ENCODE measurements at places on chromosomes 2 and 18.

GRCh38 chr2:6392354-6392753 lies 473.4 kb downstream of the CMPK2 start:
- DNase-seq, result no peak

- no peak for DNase-seq
These were observed 236.9 kb downstream of the RBM43 start for GRCh38 chr2:151024696-151025251.

GRCh38 chr2:108908713-108909070 lies 80.3 kb downstream of the EDAR start:
- DNase-seq, result no peak

DNA sequence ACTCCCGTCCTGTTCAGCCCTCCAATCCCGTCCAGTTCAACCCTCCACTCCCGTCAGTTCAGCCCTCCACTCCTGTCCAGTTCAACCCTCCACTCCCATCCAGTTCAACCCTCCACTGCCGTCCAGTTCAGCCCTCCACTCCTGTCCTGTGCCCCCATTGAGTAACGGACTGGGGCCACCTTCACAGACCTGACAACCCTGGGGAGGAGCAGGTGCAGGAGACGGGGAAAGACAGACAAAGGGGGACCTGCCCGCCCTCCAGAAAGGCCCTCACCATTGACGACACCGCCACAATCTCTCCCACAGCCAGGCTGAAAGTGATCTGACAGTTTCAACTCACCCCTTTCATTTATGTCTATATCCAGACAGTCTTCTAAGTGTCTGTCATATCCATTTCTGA lies 72.2 kb downstream of the EIPR1 start:
- no peak for DNase-seq

DNA sequence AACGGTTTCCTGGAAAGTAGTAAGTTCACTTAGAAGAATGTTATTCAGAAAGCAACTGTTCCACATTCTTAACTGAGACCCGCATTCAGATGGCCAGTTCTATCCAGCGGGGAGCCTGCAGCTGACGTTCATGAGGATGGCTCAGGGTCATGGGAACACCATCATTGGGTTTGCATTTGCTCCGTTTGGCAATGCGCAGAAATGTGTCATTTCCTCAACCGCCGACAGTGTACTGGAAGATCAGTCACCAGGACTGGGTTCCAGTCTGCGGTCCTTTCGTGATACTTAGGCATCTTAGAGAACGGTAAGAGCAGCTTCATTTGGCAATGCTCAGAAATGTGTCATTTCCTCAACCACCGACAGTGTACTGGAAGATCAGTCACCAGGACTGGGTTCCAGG lies 104.0 kb downstream of the DNER start:
- DNase-seq, result no peak

DNA sequence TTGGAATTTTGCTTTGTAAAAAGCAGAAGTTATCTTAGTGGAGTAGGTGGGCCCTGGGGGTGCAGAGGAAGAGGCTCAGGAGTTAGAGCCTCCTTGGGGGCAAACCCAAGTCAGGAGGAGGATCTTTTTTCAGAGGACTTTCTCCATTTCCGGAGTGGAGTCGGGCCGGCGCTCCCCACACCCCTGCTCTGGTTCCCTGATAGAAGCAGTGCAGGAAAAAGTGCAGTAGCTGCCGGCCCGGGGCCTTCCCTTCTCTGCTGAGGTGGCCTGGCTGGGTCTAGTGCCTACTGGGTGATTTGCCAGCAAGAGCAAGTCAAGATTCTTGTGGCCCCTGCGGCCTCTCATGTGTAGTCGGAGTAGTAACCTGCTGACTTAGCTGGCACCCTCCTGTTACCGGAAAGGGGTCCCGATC lies 124.2 kb upstream of the HS6ST1 start:
- DNase-seq, result no peak

- DNase-seq, result no peak
These were observed 49.4 kb upstream of the FAHD2A start for GRCh38 chr2:95353055-95353575.

GRCh38 chr2:4265936-4266335 lies 562.6 kb downstream of the DCDC2C start:
- DNase-seq, result no peak

DNA sequence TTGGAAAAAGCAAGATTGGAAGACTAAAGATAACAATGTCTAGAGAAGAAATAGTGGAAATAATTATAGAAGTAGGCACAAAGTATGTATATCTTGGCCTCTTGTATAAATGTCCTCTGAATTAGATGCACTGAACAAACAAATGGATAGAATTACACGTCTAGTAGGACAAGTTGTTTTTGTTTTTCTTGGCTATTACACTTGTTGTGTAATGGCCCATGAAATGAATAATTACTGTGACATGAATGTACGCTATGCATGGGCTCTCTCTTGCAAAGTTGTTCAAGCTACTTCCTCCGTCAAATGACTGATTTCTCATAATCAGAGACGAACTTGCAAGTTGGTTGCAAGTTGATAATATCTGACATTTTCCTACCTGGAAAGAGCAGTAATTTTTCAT lies 126.2 kb downstream of the PDE1A start:
- DNase-seq, result no peak

GRCh38 chr2:38836791-38837190 lies 38.9 kb downstream of the DHX57 start:
- no peak for DNase-seq
